SK-N-MC (cell line): ENCODE measurements at places on chromosomes 2 and 18.

GRCh38 chr2:46971929-46972328 lies 56.3 kb upstream of the MCFD2 start:
- DNase-seq: no peak

DNA sequence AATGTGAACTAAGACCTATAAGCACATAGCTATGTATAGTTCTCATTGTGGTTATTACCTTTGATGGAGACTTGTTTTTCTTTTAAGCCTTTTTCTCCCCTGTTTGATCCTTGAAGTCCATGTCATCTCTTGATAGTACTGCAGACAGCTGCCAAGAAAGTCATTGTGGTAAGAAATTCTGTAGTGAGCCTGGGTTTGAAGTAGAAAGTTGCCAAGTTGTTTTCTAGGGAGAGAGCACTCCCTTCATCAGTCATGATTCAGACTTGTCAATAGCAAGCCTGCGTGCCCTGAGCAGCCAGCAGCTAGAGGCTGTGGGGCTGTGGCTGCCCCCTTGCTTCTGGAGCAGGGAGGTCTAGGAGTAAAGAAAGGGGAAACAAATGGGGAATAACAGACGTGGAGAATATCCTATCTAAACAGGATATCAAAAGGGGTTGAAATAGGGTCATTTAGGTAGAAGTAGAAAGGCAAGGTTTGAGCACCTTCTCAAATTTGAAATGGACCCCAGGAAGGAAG lies 8.4 kb downstream of the SP5 start:
- DNase-seq: no peak

DNA sequence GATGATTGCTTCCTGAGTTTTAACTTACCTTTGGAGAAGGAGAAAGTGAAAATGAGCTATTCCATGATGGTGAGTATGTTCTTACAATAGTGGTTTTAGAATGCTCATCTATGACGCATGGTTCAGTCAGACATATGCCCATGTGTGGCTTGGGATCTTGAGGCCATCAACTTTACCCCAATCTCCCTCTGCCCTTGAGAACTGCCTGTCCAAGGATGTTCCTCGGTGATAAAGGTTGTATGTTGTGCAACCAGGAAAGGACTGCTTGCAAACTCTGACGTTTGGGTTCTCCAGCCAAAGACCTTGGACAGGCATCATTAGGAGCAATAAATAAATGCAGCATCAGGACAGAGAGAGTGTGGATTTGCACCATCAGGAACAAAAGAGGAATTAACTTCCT lies 165.0 kb downstream of the ZEB2 start:
- DNase-seq: no peak

- no peak for DNase-seq
Measured at GRCh38 chr2:42693013-42693615, 70.8 kb downstream of the OXER1 start.

- no peak for DNase-seq
Measured at GRCh38 chr2:64359892-64360657, 93.9 kb upstream of the LGALSL start.

DNA sequence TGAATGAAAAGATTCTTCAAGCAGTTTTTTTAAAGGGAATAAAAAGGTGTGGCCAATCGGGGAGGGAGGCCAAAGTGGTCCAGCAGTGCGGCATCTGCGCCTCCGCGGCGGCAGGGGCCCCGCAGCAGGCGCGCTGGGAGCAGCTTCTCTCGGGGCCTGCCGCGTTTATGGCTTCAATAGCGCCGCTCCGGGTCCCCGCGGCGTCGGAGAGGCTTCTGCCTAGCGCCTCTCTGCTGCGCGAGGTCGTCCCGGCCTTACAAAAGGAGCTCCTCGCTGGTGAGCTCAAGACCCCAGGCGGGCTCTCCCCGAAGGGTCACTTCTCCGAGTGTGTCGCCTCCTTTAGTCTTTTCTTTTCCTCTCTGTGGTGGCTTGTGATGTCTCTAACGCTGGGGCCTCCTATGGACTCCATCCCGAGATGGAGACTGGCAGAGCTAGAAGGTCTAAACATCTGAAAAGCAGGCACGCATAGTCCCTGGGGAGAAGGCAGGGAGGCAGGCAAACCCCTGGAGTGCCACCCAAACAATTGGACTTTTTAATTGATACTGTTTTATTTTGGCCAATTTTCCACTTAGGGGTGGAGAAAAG lies 67.1 kb downstream of the SUMO1 start:
- DNase-seq: no peak

- DNase-seq: no peak
Measured at GRCh38 chr18:50274044-50274442, 7.3 kb downstream of the MBD1 start.

GRCh38 chr2:14903709-14904374 lies 271.3 kb downstream of the LRATD1 start:
- no peak for DNase-seq
